ENCODE measurements at places on chromosomes 1 and 21.

GRCh38 chr21:44589586-44590305 is 2.6 kb downstream of the KRTAP10-6 start:
- DNase-seq, result no peak

DNA sequence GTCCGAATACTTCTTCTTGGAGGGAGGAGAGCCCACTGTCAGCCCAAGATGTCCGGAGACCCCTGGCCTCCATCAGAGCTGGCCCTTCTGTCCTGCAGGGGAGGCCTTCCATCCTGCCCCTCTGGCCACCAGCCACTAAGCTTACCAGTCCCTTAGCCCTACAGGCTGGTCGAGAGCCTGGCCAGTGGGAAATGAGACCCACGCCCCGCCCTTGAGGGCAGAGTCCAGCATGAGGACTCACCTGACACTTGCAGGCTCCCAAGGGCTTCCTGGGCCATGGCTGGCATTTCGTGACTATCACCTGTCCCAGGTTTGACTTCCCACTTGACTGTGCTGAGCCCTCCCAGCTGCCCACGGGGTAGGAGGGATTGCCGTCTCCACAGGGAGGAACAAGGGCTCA is 361.8 kb upstream of the VAMP3 start:
- no peak for DNase-seq

GRCh38 chr1:200473698-200474371 is 64.0 kb upstream of the ZNF281 start:
- DNase-seq, result no peak

GRCh38 chr1:180133193-180133592 is 21.5 kb upstream of the QSOX1 start:
- no peak for DNase-seq

GRCh38 chr1:238950784-238951183 is 435.6 kb upstream of the CHRM3 start:
- no peak for DNase-seq

DNA sequence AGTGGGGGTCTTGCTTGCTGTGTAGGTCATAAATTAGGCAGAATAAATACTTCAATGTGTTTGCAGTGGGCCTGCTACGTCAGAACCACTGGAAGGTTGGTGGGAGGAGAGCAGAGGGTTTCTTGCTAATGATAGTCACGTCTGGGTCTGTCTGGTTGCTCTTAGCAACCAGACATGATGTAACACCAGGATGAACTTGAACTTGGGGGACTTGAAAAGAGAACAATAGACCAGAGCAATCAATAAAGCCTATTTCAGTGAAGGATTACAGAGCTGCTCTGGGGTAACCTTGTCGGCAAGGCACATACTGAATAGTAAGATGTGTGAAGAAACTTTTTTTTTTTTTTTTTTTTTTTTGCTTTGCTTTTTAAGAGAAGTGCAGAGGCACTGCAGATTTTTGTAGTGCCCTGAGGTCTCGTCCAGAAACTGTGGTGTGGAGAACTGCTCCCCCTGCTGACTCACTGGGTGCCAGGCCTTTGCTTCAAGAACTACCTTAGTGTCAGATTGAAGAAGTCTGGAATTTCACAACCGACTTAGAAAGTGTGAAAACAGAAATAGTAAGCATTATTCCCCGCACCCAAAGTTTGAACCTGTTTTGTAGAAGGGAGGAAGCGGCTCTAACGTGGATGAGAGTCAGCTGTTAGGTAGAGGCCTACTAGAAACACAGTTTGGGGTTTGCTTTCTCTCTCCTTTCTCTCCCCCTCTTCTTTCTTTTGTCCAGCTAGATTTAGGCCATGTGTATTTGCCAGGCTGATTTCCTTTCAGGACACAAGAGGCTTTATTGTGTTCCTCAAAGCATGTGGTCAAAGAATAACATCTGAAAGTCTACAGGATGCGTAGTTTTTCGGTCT is 271.6 kb downstream of the TM2D1 start:
- DNase-seq, result peak; percentile 91

- DNase-seq, result no peak
Observed at GRCh38 chr1:246748867-246749266, 24.7 kb downstream of the SCCPDH start.

- DNase-seq, result no peak
Observed at GRCh38 chr1:67652800-67653199, 32.2 kb upstream of the GADD45A start.

DNA sequence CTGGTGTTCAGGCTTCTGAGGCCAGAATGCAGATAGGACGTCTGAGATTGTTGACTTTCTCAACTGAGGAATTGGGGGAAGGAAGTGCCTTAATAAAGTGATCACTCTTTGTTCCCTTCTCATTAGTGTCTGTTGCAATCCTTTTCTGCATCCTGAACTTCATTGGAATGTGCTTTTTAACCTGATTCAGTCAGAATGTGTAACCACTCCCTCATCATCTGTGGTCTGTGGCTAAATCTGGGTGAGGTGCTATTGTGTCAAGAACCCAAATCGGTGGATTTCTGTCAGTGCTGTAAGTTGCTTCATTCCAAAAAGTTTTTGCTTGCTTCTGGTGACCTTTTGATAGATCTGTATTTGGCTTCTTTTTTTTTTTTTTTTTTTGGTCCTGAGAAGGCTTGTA is 38.2 kb downstream of the ARID1A start:
- peak; percentile 68 for DNase-seq

- DNase-seq, result no peak
Observed at GRCh38 chr1:110165761-110166231, 15.5 kb downstream of the SLC6A17 start.

GRCh38 chr1:117341123-117341522 is 26.1 kb upstream of the MAN1A2 start:
- DNase-seq, result no peak

DNA sequence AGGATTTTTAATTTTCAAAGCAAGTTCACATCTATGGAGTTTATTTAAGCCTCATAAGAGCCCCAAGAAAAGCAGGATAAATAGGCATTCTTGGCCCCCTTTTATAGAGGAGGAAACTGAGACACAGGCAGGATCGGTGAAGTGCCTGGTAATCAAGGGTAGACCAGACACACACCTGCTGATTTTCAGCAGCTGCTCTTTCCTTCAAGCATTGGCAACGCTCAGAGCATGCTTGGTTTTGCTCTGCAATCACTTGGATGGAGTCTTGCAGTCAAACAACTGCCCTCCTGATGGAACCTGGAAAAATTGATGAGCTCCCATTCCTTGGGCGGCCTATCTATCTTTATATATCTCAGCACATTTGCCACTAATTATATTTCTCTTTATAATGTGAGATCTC is 478.9 kb upstream of the CAMK1G start:
- no peak for DNase-seq

GRCh38 chr1:231037585-231038517 is 2.2 kb downstream of the FAM89A start:
- DNase-seq, result no peak

GRCh38 chr1:154759196-154759595 is 110.9 kb downstream of the KCNN3 start:
- no peak for DNase-seq

- no peak for DNase-seq
Observed at GRCh38 chr1:224861339-224861716, 68.1 kb upstream of the DNAH14 start.

DNA sequence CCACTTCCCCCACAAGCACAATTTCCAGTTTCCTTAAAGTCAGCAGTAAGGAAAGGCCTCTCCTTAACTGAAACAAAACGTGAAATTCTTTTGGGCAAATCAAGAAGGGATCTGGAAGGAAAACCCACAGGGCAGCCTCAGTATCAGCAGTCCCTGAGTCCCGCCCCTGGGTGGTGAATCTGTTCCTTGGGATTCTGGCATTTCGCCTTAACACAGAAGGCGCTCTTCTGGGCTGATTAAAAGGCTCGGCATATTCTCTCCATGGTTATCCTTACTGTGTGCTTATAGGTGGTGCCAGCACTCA is 12.2 kb upstream of the RAB4A start:
- no peak for DNase-seq

- no peak for DNase-seq
Observed at GRCh38 chr1:207405814-207406213, 48.3 kb upstream of the CR2 start.

GRCh38 chr21:17925899-17926298 is 106.7 kb upstream of the C21orf91 start:
- DNase-seq, result no peak

- DNase-seq, result no peak
Observed at GRCh38 chr1:222239130-222239529, 308.8 kb downstream of the HHIPL2 start.

DNA sequence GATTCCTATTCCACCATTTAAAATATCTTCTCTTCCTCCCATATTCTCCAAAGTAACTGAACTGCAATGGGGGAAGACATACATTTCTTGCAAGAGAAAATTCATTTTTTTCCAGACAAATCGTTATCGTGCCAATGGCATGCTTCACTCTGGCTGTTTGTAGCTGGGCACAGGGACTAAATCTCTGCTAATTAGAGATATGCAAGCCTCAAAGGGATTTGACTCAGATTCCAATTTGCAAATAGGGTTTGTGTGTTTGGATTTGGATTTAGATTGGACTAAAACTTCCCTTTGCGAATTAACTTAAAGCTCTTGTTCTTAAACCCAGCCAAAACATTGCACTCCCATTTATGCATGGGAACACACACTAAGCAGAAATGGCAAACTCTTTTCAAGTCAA is 276.2 kb upstream of the DUSP10 start:
- no peak for DNase-seq
